ENCODE measurements at places on chromosomes 11 and 22.

DNA sequence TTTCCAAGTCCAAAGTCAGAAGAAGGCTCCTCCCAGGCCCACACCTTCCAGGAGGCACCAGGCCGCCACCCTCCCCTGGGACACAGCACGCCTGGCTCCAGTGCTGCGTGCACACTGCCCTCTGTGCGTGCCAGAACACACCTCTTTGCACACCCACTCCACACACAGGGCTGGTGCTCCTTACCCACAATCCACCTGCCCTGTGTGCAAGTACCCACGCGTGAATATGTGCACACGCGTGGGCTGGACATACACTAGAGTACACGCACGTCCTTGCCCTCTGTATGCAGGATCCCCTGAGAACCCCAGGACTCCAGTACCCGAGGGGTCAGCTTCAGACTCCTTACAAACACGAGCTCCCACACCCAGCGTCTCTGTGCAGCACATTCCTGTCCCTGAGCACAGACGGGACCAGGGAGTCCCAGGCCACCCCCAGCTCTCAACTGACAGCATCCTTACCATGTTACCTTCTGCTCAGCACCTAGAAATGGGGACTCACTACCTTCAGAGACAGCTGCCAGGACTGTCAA lies 2.8 kb downstream of the DUSP8 start:
- no peak overlapping the region for H3K4me3 ChIP-seq
- DNase-seq, result no peak
- H3K27me3 ChIP-seq, result peaks cover 27% of the 10 kb centered on the region

DNA sequence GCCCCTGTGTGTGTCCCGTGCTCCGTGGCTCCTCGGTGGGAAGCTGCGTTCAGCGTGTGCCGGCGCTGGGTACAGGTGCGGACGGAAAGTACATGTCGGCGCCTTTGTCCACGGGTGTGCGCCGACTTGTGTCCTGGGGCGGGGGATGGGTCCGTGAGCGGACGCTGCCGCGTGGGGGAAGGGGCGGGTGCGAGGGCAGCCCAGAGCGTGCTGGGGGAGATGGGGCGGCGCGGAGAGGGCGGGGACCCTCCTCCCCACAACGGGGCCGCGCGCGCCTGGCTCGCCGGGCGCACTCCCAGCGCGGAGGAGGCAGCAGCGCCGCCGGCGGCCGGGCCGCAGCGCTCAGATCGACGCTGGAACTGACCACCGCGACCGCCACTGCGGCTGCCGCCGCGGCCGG lies 33.6 kb upstream of the RELT start:
- DNase-seq, result no peak
- H3K4me1 ChIP-seq, result peaks cover 24% of the 10 kb centered on the region
- H3K4me3 ChIP-seq, result peak overlapping the region; percentile 4
- peaks cover 10% of the 10 kb centered on the region for H3K36me3 ChIP-seq

GRCh38 chr11:96376796-96377195 lies 12.9 kb downstream of the CCDC82 start:
- no peak overlapping the region for H3K27ac ChIP-seq
- H3K27me3 ChIP-seq, result no peaks in the 10 kb centered on the region
- no peaks in the 10 kb centered on the region for H3K36me3 ChIP-seq
- no peak for DNase-seq

DNA sequence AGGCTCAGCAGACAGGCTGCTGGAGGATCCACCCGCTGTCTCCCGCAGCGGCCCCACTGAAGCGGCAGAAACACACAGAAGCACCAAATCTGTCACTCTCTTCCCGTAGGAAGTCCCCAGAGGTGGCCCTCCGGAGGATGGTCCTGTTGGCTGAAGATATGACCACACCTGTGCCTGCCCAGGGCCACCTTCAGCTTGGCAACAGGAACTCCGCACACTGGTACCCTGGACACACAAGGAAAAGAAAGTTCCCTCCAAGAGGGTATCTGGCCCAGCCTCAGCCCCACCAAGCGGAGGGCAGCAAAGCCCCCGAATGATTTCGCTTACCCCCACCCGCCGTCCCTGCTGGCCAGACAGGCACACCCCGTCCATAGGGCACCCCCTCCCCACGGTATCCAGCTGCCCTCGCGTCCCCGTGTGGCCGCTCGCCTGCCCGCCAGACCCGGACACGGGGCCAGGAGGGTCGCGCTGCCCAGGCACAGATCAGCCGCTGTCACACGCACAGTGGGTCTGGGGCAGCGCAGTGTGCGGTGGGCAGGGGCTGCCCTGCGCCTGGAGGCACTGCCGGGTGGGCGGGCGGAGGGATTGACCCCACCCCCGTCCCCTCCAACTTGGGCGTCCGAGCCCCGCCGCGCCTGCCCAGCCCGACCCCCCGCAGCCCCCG lies 7.0 kb downstream of the RASSF7 start:
- H3K27ac ChIP-seq, result no peak overlapping the region
- peak overlapping the region; percentile 60 for H3K4me3 ChIP-seq
- no peak for DNase-seq

DNA sequence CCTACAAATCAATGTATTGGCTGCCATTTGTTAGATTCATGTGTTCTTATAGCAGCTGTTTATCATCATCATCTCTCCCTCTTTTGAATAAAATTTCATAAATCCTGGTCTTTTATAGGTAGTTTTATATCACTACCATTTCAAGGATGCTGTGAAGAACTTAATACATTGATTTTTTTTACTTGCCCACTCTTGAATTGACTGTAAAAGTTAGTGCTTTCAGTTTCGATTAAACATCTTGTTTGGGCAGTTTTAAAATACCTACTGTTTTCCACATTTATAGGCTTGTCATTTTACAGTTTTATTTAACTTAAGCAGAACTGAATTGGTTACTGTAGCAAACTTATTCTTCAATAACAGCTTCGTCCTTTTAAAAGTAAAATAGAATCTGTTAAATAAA lies 59.5 kb downstream of the TTC17 start:
- H3K27me3 ChIP-seq, result no peaks in the 10 kb centered on the region
- H3K4me3 ChIP-seq, result no peak overlapping the region
- peaks cover 2% of the 10 kb centered on the region for H3K36me3 ChIP-seq
- no peak for DNase-seq
- H3K4me1 ChIP-seq, result no peaks in the 10 kb centered on the region

DNA sequence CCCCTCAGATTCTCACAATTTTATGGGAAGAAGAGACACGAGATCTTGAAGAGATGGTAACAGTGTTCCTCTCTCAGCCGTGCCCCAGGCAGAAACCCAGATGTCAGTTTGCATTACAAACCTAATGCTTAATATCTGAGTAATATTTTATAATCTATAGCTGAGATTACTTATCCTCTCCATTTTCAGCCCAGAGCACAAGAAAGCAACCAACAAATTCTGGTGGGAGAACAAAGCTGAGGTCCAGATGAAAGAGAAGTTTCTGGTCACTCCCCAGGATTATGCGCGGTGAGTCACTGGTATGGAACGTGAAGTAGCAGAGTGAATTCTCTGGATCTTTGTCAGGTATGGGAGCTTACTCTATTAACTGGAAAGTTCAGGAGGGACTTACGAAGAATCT lies 884 bp downstream of the CENATAC start:
- H3K27ac ChIP-seq, result peak overlapping the region; percentile 87
- H3K36me3 ChIP-seq, result peaks cover 3% of the 10 kb centered on the region
- DNase-seq, result peak; percentile 39
- H3K4me1 ChIP-seq, result no peaks in the 10 kb centered on the region
- peak overlapping the region; percentile 73 for H3K4me3 ChIP-seq

DNA sequence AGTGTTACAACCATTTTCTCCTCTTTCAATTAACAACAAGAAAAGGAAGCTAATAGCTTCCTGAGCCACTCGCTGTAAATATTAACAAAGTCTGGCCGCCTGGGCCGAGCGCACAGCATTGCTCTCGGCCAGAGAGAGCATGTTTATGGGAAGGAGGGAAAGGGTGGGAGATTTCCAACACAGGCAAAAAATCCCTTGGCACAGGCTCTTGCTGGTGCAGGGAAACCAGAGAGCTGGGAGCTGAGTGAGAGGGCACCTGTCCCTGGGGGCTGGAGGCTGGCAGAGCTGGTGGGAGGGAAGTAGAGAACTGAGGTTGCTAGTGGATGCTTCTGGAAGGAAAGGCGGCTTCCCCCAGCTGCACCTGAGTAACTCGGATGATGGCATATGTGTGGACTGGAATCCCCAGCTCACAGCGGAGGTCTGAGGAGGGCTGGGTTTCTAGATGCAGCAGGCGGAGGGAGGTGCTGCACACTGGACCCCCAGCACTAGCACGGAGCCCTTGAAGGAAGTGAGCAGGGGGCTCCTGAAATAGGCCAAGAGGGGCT lies 59.6 kb downstream of the FLRT1 start:
- no peaks in the 10 kb centered on the region for H3K27me3 ChIP-seq
- no peaks in the 10 kb centered on the region for H3K36me3 ChIP-seq
- no peak overlapping the region for H3K27ac ChIP-seq
- H3K4me3 ChIP-seq, result no peak overlapping the region
- no peaks in the 10 kb centered on the region for H3K4me1 ChIP-seq

DNA sequence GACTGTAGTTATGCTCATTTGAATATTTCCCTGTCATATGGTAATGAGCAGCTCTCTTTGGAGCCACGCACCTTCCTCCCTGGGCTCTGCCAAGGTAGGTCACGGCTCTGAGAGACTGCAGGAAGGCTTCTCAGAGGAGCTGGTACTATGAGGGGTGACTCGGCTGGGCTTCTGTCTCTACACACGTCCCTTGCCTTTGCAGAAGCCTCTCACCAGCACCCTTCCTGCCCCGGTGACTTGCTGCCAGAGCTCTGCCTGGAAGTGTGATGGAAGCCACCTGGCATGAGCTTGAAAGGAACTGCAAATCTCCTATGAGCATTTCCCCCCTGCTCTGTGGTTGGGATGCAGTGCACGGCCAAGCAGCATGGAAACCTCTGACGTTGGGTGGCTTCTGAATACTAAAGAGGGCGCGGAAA lies 74.2 kb downstream of the KIRREL3 start:
- peak; percentile 83 for DNase-seq
- no peak overlapping the region for H3K4me3 ChIP-seq
- H3K4me1 ChIP-seq, result peaks cover 5% of the 10 kb centered on the region
- no peak overlapping the region for H3K27ac ChIP-seq
- H3K36me3 ChIP-seq, result no peaks in the 10 kb centered on the region

GRCh38 chr11:41003339-41004282 lies 455.8 kb downstream of the LRRC4C start:
- no peak overlapping the region for H3K27ac ChIP-seq
- no peaks in the 10 kb centered on the region for H3K27me3 ChIP-seq
- peak; percentile 57 for DNase-seq
- no peak overlapping the region for H3K4me3 ChIP-seq
- no peaks in the 10 kb centered on the region for H3K36me3 ChIP-seq
- no peaks in the 10 kb centered on the region for H3K4me1 ChIP-seq

DNA sequence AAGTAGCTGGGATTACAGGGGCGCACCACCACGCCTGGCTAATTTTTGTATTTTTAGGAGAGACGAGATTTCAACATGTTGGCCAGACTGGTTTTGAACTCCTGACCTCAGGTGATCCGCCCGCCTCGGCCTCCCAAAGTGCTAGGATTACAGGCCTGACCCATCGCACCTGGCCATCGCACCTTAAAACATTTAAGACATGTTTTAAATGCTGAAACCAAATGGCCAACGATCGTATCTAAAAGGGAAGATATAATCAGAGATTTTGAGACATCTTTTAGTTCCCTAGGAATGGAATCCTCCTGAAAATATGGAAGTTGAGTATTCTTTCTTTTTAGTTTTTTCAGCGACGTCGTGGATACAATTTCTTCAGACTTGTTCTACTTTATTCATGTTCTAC lies 21.8 kb upstream of the APOBEC3A start:
- no peaks in the 10 kb centered on the region for H3K36me3 ChIP-seq
- no peaks in the 10 kb centered on the region for H3K4me1 ChIP-seq
- no peak for DNase-seq
- peaks cover under 1% of the 10 kb centered on the region for H3K27me3 ChIP-seq
- no peak overlapping the region for H3K27ac ChIP-seq

- H3K4me3 ChIP-seq, result no peak overlapping the region
- no peaks in the 10 kb centered on the region for H3K36me3 ChIP-seq
- H3K27me3 ChIP-seq, result no peaks in the 10 kb centered on the region
- no peak for DNase-seq
- no peak overlapping the region for H3K27ac ChIP-seq
Measured at GRCh38 chr11:99803501-99803900, 782.8 kb downstream of the CNTN5 start.

DNA sequence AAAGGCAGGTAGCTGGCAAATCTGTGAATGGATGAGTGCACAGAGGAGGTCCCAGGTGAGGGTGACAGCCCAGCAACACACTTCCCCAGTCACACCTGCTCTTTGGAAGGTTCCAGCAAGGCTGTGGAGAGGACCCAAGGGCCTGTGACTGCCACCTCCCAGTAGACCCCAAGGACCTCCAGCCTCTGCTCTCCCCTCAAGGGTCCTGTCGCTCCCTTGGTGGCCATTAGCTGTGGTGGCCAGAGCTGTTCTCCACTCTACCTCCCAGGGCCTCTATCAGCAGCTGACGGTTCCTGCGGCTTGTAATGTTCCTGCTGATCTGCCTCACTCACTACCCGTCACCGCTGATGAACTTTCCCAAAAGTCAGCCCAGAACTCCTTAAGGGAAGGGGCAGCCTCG lies 93.0 kb downstream of the SWAP70 start:
- H3K27me3 ChIP-seq, result no peaks in the 10 kb centered on the region
- H3K4me3 ChIP-seq, result no peak overlapping the region
- H3K4me1 ChIP-seq, result peaks cover 55% of the 10 kb centered on the region
- H3K36me3 ChIP-seq, result peaks cover 4% of the 10 kb centered on the region
- no peak overlapping the region for H3K27ac ChIP-seq

DNA sequence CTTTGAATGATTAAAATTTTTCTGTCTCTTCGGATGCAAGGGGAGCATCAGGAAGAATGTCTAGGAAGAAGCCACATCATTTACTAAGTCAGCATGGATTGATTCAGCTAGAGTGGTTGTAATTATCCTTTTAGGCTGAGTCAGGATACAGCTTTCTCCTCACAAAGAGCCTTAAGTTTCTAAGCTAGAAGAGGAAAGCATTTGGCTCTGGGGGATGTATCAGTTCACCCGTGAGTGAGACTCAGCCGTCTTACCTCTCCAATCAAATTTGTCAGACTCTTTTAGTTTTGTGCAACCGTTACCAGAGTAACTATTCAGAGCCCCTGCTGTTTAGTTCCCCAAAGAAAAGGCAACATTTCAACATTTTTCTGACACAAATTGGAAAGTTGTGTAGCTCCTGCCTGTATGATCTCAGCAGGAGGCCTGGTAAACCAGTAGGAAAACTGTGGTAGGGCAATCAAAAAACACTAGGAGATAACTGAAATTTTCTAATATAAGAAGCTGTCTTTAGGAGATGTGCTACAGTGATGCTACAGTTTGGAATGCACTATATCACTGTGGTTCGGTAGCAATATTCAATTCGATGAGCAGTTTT lies 432.4 kb upstream of the LUZP2 start:
- no peak overlapping the region for H3K4me3 ChIP-seq
- no peaks in the 10 kb centered on the region for H3K27me3 ChIP-seq
- no peaks in the 10 kb centered on the region for H3K4me1 ChIP-seq
- no peak overlapping the region for H3K27ac ChIP-seq

GRCh38 chr22:27348634-27349033 lies 452.9 kb downstream of the MN1 start:
- peak; percentile 9 for DNase-seq
- H3K4me3 ChIP-seq, result no peak overlapping the region
- no peaks in the 10 kb centered on the region for H3K4me1 ChIP-seq
- H3K36me3 ChIP-seq, result no peaks in the 10 kb centered on the region
- H3K27ac ChIP-seq, result no peak overlapping the region
